ENCODE measurements at places on chromosomes 1 and 21.

- no peak for DNase-seq
These were observed 12.1 kb upstream of the CTTNBP2NL start for GRCh38 chr1:112383759-112384370.

GRCh38 chr1:15918962-15919715 is 56.8 kb downstream of the ZBTB17 start:
- peak; percentile 71 for DNase-seq

DNA sequence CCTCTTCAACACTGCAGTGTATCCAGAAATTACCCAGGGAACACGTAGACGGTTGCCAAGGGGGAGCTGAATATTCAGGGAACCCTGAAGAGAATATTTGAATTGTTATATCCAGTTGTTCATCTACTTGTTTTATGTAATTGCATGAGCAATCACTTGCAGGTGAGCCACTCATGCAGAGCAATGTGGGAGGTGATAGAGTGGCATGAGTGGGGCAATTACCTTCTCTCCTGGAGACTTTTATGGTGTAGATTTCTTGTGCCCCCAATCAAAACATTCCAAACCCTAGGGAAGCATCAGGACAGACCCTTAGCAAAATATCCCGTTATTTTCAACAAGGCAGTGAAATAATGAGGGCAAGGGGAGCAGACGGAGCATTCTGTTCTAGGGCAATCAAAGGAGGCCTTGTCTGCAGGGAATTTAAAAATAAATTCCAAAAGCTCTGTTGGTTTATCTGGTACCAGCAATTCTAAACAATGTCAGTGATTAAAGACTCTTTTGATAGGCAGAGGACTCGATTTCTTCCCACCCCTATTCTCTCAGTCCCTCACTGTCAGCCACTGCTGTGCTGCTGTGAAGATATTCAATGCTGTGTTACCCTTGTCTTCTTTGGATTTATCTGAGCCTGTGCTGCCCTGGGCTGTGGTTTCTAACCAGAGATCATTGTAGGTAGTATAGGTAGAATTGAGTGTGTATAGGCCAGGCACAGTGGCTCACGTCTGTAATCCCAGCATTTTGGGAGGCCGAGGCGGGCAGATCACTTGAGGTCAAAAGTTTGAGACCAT is 180.2 kb upstream of the MAP1LC3C start:
- DNase-seq: no peak

DNA sequence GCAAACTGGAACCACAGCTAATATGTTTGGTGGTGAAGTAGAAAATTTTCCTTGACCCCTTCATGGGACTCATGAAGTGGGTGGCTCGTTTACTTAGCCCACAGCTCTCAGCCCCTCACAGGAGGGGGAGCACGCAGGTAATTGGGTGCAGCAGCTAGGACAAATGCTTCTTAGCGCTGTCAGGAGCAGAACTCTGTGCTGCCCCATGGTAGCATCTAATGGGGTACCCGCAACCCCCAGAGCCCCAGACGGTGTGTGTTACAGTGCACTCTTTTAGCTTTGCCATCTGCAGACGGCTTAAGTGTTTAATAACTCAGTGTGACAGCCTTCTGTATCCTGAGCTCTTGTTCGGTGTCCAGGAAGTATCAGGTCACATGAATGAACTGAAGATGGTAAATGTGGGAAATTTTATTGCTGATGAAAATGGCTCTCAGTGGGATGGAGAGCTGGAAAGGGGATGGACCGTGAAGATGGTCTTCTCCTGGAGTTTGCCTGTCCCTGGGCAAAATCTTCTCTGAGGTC is 189.6 kb upstream of the ZRANB2 start:
- no peak for DNase-seq

DNA sequence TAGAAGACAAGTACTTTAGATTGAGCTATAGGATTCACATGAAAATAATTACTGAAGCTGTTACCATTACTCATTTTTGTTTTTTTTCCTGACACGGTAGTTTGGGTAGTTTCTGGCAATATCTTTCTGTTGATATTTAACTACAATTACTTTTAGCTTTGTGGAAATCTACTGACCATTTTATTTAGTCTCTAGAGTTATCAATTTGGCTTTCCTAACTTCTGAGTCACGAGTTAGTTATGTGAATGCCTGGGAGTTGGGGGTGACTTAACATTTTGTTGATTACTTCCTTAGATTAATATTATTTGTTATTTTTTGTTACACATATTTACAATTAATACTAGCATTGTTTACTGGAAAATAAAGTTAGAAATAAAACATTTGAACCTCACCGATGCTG is 160.6 kb downstream of the HMCN1 start:
- no peak for DNase-seq

DNA sequence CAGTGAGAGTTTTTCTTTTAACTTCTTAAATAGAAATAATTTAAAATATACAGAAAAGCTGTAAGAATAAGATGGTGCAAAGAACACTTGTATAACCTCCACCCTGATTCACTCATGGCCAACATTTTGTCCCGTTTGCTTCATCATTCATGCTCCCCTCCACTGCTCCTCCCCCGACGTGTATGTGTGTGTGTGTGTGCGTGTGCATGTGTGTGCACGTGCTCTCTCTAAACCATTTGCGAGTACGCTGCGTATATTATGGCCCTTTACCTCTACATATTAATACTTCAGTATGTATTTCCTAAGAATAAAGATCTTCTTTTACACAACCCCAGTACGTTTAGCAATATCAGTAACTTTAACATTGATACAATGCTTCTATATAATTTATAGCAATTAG is 43.0 kb downstream of the TRAF5 start:
- DNase-seq: no peak

- DNase-seq: peak; percentile 97
These were observed 496 bp downstream of the NUCKS1 start for GRCh38 chr1:205749234-205750137.

DNA sequence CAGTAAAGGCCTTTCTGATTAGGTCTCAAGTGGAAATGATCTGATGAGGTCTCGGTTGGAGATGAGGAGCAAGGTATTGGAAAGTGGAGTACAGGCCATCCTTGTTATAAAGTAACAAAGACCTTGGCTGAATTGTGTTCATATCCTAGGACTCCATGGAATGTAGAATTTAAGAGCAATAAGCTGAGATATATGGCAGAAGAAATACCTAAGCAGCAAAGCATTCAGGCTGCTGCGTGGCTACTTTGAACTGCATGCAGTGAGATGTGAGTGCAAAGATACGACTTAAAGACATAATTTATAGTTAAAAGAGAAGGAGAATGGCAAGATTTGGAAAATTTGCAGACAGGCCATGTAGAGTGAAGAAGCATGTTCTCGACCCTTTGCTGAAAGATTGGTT is 11.2 kb upstream of the XPR1 start:
- DNase-seq: no peak

DNA sequence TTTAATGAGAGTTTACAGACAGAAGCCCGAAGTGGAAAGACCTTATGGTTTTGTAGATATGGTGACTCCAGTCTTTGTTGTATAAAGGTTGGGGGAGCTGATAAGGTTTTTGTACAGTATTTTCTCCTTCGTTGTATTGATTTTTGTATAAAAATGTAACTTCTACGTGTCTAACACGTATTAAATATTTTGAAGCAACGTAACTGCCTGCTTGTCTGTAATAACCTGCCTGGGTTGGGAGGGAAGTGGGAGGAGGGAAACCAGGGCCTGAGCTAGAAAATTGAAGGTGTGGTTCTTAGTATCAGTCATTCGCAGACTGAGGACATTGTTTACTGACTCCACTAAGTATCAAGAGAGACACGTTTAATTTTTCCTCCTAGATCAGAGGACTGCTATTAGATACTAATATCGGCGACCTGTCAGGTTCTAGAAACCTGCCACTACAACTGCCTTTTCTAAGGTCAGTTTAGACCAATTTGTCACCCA is 2.2 kb downstream of the IER5 start:
- DNase-seq: no peak

- DNase-seq: no peak
These were observed 200.5 kb downstream of the TOMM20 start for GRCh38 chr1:234927971-234928640.

GRCh38 chr1:75588779-75589475 is 22.0 kb downstream of the SLC44A5 start:
- no peak for DNase-seq

- no peak for DNase-seq
These were observed 44.9 kb downstream of the GLIS1 start for GRCh38 chr1:53693773-53694717.

- no peak for DNase-seq
These were observed 109.6 kb upstream of the APP start for GRCh38 chr21:26280148-26280547.

DNA sequence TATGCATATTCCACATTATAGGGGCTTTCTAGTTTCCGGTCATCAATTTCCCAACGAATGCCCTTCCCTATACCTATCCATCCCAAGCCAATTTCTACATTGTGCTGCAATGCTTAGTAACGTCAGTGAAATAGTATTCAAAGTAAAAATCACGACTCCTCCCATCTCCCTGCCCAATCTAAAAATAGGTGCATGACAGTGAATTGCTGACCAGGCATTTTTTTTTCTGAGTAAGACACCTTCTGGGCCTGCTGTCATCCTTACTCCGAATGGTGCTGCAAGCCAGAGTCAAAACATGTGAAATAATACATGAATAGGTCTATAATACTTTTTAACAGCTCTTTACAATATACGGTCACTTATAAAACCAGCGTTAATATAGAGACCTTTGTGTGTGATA is 120.2 kb downstream of the GREM2 start:
- no peak for DNase-seq

GRCh38 chr21:45540601-45540970 is 1.7 kb downstream of the SLC19A1 start:
- DNase-seq: no peak

DNA sequence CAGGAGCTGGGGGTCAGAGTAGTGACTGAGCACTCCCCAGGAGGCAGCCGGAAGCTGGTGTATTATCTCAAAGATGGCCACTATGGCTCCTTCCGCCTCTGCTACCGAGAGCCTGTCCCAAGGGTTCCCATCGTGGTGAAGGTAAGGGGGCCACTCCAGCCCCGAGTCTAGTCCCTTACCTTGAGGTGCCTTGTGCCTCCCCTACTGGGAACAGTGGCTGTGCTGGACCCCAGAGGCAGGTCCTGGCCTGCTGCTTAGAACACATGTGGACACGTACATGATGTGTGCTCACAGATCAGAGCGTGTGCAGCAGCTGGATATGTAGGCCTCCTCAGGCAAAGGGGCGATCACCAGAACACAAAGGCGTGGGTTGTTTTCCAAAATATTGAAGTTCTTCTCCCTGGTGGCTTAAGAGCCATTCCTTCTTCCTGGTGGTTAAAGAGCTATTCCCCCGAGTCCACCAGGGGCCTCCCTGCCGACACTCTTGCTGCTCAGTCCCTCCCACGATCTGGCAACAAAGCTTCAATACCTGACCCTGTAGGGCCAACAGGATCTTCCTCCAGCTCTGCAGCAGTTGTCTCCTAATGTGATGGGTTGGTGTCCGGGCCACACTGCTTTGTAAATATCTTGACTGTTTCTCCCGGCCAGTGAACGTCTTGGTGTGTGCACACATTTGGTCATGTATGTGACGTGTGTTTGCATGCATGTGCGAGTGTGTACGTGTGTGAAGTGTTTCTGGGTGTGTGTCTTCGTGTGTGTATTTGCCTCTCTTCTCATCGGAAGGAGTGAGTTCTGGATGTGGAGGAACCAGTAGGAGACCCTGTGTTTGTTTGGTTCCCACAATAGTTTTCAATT is 68.4 kb upstream of the TINAGL1 start:
- DNase-seq: no peak

DNA sequence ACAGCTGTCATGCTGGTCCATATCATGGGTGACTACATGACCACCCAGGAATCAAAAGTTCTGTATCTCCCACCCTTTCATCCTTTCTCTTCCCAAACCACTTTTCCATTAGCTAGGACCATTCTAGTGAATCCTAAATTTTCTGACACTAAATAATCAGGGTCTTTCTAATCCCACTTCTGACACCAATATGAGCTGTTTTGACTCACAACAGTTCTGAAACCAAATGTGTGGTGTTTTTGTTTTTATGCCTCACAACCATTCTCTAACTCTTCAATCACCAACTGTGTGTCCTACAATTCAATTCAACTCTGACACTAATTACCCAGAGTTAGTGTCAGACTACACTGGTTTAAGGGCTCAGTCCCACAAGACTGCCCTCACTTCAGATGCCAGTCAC is 63.9 kb downstream of the SMYD2 start:
- no peak for DNase-seq

GRCh38 chr1:61132645-61133334 is 50.4 kb downstream of the NFIA start:
- no peak for DNase-seq

DNA sequence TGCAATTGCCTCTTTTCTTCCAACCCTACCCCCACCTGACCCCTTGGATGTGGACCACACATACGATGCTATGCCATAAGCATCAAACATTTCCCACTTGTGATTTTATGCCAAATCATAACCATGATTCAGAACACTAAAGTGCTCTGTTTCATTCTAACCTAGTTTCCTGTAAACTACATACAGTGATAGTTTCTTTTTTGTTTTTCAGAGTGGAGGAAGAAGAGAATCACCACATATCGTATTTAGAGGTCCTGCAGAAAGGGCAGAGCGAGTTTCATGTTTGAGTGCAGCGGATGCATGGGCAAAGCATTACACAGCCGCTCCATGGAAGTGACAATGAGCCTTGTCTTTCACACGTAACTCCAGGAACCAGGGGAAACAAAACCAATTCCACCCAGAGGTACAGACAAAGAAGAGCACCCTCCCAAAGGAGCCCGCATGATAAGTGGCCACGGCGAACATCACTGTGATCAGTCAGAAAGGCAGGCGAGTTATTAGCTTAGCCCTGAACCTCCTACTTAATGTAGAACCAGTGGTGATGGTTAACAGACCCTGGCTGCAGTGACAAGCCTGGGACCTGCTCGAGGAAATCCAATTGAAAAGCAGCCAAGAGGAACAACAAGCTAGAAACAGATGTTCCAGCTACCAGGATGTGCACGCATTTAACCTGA is 64.0 kb upstream of the ZNF281 start:
- DNase-seq: no peak

GRCh38 chr1:41474490-41475271 is 9.8 kb downstream of the EDN2 start:
- DNase-seq: no peak

- DNase-seq: no peak
These were observed 115.7 kb downstream of the NEK7 start for GRCh38 chr1:198272492-198272891.

DNA sequence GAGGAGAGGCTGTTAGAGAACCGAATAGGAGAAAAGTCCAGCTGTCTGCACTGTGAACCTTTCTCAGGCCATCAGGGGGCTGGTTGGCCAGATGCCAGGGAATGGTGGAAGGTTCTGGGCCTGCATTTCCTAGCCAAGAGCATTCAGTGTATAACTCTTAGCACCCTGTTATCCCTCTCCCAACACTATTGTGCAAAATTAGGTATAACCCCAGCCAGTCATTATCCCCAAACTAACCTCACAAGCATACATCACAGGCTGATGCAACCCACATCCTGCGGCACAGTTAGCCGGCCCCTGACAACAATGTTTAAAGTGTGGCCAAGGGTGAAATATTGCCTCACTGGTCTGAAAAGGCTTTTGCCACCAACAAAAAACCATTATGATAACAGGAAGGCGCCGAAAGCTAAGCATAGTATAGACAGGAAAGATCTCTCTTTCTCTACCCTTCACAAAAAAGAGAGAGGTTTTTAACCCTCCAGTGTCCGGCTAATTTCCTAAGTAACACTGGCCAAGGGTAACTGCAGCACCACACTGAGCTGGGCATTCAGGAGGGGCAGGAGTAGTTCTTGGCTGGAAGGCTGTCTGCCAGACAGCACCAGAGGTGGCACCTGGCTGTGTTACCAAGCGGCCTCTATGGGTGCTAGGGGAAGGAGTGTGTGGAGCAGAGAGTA is 77.3 kb upstream of the BCAR3 start:
- no peak for DNase-seq

- no peak for DNase-seq
These were observed 2.2 kb upstream of the PRKCZ start for GRCh38 chr1:2047749-2048729.

GRCh38 chr21:28090546-28090945 is 902.1 kb downstream of the LTN1 start:
- DNase-seq: no peak

All from GM10248 (cell line).